Karpas-422 (cell line): ENCODE measurements at places on chromosomes 7 and 10. TPM values are rescaled to one million over a fixed set of nuclear protein-coding genes. Genes with fewer than 3 reads are reported as not detected.

The NME8 gene
- not detected in 2 replicates for total RNA-seq

The KAZALD1 gene
- 21.5 and 50.1 TPM in 2 replicates for total RNA-seq

The CCDC3 gene
- total RNA-seq = 1.4 and 2.9 TPM in 2 replicates

The PLEKHS1 gene
- not detected in 2 replicates for total RNA-seq

The TAS2R4 gene
- 0.43 and 1.3 TPM in 2 replicates for total RNA-seq

The TECTB gene
- total RNA-seq = not detected in 2 replicates

The TRIM50 gene
- total RNA-seq = not detected in 2 replicates

The TACC2 gene
- not detected in 2 replicates for total RNA-seq

The CLDN4 gene
- not detected in 2 replicates for total RNA-seq

The C10orf105 gene
- not detected in 2 replicates for total RNA-seq

The FGFBP3 gene
- 0.22 and 0.71 TPM in 2 replicates for total RNA-seq

The WEE2 gene
- total RNA-seq = 0.04 TPM in 1 of 2 replicates, not detected in the other

The CUBN gene
- total RNA-seq = 0.18 TPM in 1 of 2 replicates, not detected in the other

GRCh38 chr10:49381111-49381900 lies 14.6 kb downstream of the DRGX start:
- no peak for DNase-seq

- no peak for DNase-seq
Observed at GRCh38 chr7:23907012-23907411, 197.0 kb downstream of the STK31 start.

DNA sequence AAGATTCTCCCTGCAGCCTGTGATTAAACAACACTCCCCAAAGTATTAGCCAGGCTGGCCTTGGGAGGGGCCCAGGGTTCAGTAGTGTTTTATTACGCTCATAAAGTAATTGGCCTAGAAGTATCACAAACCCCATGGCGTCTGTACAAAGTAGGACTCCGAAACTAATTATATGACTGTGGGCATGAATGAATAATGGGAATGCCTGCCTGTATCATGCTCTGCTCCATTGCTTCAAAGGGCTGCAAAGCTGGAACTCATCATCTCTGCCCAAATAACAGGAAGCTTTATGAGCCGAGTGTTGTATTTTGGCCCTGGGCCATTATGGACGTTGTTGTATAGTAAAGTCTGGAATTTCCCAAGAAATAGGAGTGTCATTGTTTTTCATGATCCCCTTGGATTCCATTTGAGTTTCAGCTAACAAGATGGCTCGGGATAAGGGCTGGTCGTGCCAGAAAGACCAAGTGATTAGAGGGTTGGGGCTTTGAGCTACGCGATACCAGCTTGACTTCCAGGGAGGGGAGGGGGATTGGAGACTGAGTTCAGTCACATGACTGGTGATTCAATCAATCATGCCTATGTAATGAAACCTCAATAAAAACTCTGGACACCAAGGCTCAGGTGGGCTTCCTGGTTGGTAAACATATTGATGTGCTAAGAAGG lies 65.3 kb upstream of the NPTX2 start:
- no peak for DNase-seq

DNA sequence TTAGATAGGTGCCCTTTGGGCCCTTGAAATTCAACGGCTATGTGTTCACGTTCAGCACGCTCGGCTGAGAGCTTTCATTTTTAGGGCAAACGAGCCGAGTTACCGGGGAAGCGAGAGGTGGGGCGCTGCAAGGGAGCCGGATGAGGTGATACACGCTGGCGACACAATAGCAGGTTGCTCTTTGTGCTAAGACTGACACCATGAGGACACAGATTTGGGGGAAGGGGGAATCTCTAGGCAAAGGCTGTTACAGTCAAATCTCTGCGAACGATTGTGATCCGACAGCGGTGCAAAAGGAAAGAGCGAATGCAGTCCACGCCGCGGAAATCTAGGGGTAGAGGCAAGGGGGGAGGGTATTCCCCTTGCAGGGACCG lies 667 bp downstream of the KLLN start:
- no peak for DNase-seq

DNA sequence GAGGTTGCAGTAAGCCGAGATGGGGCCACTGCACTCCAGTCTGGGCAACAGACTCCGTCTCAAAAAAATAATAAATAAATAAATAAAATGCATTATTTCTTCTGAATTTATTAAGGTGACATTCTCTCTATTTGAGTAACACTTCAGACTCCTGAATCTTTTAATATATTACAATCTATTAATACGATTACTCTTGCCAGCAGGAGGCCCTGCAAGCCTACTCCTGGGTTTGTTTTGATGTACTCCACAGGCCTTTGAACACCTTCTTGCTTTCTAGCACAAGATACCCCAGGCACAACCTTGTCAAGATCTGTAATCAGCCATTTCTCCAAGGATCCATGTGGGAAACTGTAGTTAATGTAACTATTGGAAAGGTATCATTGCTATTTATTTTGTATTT lies 63.5 kb downstream of the COBL start:
- no peak for DNase-seq

- DNase-seq = no peak
Observed at GRCh38 chr7:105532709-105533460, 884 bp downstream of the RINT1 start.

DNA sequence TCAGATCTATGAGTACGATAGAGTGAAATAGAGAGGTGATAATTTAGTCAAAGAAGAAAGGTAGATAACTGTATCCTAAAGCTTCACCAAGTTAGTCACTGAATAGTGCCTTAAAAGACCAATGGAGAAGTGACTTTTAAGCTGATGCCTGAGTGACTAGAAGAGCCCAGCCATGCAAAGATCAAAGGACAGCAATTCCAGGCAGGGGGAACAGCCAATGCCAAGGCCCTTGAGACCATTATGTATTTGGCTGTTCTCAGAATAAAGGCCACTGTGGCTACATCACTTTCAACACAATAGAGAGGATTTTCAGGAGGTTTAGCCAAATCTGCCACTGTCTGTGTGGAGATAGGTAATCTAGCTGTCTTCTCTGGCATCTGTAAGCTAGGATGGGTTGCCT lies 17.8 kb downstream of the HDAC9 start:
- DNase-seq = no peak

DNA sequence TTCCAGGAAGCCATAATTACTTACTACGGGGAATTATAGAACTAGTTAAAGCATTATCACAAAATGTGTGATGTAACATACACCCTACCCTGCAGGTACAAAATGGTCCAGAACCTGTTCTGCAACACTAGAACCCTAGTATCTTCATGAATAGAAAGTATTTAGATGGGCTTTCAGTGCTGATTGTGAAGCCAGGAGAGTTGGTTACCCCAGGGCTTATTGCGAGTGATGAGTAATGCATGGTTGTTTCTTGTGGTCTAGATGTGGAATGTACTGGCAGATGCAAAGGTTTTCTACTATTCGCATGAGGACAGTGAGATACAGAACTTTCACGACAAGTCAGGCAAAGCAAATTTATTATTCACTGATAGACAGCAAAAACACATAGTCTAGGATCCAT lies 33.6 kb upstream of the AGR3 start:
- DNase-seq = no peak

DNA sequence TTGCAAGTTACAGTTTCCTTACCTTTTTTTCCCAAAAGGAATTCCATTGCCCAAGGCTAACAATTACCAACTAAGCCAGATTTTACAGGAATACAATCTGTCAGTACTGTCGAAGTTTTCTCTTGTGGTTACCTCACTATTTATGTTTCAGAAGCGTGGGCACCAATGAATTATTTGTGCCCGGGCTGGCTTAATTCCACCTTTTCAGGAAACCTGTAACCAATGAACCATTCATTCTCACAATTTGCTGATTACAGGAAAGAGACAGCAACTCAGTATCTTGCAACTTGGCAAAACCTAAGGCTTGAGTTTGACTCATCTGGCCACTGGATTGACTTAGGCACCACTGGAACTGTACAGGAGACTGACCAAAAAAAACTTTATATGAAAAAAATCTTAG lies 485.6 kb downstream of the INHBA start:
- DNase-seq = no peak

- no peak for DNase-seq
Observed at GRCh38 chr10:94035982-94036765, 42.4 kb downstream of the PLCE1 start.

- DNase-seq = no peak
Observed at GRCh38 chr10:121531076-121531829, 67.0 kb downstream of the FGFR2 start.

DNA sequence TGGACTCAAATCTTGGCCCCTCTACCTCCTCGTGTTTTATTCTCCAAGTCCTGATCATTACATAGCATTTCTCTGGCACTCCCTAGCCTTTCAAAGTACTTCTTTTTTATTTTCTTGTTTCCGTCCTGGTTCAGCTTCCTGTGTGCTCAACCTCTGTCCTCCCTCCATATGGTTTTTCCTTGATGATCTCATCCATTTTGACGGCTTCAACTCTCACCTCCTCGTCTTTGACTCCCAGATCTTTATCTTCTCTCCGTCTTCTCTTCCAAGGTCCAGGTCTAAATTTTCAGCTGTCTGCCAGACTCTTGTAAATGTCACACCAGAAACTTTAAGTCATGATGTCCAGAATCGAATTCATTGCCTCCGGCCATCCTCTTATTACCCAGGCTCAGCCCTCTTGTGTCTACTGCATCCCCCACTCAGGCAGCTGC lies 23.3 kb upstream of the GFRA1 start:
- no peak for DNase-seq

- no peak for DNase-seq
Observed at GRCh38 chr10:123166618-123167017, 12.4 kb downstream of the BUB3 start.

GRCh38 chr7:38129579-38129978 lies 48.5 kb upstream of the STARD3NL start:
- no peak for DNase-seq

DNA sequence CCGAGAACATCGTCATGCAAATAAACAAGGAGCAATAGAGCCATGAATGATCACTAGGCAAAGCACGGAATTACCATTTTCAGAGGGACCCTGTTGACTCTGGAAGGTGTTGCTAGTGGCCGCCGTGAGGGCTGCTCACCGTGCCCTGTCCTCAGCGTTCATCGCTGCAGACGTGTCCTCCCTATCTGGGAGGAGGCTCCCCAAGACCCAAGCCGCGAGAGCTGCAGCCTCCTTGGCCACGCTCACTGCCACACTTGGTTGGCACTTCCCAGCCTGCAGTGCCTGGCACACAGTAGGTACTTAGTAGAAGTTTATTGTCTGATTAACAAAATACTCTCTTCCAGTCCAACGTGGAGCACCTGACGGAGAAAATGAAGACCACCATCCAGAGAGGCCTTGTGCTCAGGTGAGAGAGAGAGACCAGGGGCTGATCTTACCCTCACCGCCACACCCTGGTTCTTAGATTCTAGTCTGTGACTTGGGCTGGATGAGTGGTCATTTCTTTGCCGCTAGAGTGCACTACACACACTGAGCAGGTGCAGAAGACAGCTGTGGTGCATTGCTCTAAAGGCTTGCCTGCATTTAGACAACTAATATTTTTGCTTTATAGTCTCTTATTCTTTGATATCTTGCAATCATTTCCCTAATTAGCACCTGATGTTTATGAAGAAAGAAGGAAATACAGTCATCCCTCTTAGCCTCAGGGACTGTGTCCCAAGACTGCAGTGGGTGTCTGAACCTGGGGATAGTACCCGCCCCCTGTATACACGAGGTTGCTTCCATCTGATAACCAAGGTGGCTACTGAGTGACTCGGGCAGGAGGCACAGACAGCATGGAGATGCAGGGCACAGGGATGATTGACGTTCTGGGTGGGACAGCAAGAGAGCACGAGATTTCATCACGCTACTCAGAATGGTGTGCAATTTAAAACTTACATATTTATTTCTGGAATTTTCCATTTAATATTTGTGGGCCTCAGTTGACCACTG lies 40.3 kb downstream of the PITRM1 start:
- DNase-seq = no peak

DNA sequence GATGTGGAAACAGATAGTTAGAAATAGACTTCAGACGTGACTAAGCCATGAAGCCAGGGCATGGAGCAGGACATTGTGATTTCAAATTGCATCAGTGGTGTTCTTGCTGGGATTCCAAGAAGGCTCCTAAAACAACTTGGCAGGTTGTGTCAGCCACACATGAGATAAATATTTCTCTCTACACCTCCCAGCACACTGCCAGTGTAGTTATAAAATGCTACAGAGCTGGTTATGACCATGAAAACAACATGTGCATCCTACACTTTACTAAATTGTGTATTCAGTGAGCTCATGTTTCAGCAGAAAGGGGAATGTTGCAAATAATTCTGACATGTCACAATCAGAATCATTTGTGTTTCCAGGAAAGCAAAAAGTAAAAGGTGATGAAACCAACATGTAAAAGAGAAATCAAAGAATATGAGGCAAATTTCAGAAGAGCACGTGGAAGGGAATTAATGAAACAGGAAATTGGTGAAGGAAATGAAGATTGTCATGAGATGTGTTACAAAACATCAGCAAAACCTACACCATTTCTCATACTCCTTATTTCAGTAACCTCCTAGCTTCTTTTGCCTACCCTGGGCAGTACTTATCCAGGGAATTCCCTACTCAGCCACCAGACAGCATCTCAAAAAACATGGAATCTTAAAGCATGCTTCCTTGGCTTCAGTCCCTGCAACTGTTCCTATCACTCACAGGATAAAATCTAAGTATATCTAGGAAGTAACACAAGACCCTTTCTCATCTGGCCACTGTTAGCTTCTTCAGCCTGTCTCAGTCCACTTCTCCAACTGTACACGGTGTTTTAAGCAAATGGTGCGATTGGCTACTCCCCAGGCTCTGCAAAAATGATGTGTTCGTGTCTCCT lies 5.8 kb upstream of the CYP3A7 start:
- DNase-seq = no peak

DNA sequence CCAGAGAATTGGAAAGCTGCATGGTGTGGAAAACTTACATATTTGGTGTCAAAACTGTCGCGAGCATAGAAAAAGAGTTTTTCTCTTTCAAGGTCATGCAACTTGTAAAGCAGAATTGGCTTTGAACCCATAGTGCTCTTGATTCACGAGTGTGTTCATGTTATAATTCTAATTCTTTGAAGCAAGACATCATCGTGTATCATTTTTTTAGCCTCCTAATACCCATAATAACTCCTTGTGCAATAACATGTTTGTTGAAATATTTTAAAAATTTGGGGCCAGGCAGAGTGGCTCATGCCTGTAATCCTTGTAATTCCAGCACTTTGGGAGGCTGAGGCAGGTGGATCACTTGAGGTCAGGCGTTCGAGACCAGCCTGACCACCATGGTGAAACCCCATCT lies 4.2 kb downstream of the CCL24 start:
- DNase-seq = no peak

- DNase-seq = no peak
Observed at GRCh38 chr7:70317356-70317755, 719.1 kb downstream of the AUTS2 start.

DNA sequence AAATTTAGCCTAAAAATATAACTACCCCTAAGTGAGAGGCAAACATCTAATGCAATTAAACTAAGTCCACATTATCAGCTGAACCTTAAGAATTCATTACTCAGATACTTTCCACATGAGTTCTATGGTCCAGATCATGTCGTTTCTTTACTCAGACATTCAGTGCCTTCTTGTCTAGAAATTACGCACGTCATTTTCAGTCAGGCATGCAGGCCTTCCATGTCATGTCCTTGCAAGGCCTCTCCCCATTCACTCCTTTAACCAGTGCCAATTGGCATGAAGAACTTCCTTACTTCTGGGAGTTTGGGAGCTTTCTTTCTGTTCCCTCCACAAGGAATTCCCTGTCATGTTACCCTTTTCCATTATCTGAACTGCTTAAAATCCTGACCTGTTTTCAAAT lies 118.8 kb downstream of the NRP1 start:
- DNase-seq = no peak
